ENCODE measurements at places on chromosomes 2 and 18. TPM values are rescaled to one million over a fixed set of nuclear protein-coding genes. Genes with fewer than 3 reads are reported as not detected.
A peak's percentile ranks its signal among the peaks of the same experiment; 100 is the strongest.

DNA sequence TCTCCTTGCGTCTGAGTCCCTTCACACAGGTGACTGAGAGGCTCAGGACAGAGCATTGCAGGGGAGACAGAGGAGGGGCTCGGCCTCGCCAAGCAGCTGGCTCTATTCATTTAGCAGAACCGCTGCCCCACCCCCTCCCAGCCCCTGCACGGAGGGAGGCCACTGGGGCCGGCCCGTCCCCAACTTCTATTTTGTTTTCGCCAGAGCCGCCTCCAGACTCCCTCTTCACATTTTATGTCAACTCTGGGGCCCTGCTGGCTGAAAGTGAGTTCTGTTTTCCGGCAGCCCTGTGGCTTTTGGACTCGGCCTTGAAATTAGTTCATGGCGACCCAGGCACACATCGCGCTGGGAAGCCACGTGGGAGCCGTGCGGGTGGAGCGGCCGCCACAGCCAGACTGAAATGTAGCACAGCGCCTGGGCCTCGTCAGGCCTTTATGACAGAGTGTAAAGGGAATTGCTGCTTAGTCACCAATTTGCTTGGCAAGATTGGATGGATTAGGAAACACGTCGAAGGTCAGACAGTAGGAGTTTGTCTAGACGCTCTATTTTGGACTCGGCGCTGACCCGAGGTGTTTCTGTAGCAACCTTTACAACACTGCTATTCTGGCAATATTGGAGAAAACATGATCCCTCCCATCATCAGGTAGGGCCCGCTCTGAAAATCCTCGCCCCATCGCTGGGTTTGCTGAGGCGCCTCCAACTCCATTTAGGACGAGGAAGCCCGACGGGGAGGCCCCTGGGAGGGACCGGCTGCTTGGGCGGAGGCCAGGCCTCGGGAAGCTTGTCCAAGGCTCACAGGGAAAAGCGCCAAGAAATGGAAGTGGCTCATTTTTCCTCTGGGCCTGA is 90.7 kb upstream of the CTDP1 start:
- peak; percentile 68 for DNase-seq
- H3K27ac ChIP-seq: no peak overlapping the region
- no peaks in the 10 kb centered on the region for H3K27me3 ChIP-seq
- no peak overlapping the region for H3K4me3 ChIP-seq

DNA sequence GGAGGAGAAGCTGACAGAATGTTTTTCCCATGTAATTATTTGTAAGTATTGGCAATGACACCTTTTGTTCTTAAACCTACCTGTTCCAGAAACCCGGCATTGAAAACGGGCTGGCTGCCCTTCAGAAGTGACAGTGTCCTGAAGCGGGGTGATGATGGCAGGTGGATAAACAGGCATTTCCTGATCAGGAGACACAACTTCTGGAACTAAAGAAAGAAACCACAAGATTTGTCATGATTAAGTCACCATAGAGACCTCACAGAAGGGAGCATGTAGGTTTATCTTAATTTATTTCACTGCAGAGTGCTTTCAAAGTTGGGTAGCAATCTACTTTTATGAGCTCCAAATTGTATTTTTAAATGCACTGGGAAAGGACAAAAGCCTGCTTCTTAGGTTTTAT is 43.1 kb downstream of the TTN start:
- no peaks in the 10 kb centered on the region for H3K4me1 ChIP-seq
- no peak overlapping the region for H3K27ac ChIP-seq
- H3K36me3 ChIP-seq: no peaks in the 10 kb centered on the region
- no peak for DNase-seq
- no peak overlapping the region for H3K4me3 ChIP-seq

- no peaks in the 10 kb centered on the region for H3K27me3 ChIP-seq
- no peak for DNase-seq
- H3K4me3 ChIP-seq: no peak overlapping the region
- H3K27ac ChIP-seq: no peak overlapping the region
- no peaks in the 10 kb centered on the region for H3K36me3 ChIP-seq
- no peaks in the 10 kb centered on the region for H3K4me1 ChIP-seq
These were observed 356.6 kb downstream of the SPAG16 start for GRCh38 chr2:213640738-213641425.

- no peak overlapping the region for H3K27ac ChIP-seq
- no peaks in the 10 kb centered on the region for H3K27me3 ChIP-seq
- no peak overlapping the region for H3K4me3 ChIP-seq
- no peaks in the 10 kb centered on the region for H3K36me3 ChIP-seq
- peak; percentile 58 for DNase-seq
- no peaks in the 10 kb centered on the region for H3K4me1 ChIP-seq
These were observed 47.2 kb upstream of the ZNG1B start for GRCh38 chr2:113390124-113390849.

DNA sequence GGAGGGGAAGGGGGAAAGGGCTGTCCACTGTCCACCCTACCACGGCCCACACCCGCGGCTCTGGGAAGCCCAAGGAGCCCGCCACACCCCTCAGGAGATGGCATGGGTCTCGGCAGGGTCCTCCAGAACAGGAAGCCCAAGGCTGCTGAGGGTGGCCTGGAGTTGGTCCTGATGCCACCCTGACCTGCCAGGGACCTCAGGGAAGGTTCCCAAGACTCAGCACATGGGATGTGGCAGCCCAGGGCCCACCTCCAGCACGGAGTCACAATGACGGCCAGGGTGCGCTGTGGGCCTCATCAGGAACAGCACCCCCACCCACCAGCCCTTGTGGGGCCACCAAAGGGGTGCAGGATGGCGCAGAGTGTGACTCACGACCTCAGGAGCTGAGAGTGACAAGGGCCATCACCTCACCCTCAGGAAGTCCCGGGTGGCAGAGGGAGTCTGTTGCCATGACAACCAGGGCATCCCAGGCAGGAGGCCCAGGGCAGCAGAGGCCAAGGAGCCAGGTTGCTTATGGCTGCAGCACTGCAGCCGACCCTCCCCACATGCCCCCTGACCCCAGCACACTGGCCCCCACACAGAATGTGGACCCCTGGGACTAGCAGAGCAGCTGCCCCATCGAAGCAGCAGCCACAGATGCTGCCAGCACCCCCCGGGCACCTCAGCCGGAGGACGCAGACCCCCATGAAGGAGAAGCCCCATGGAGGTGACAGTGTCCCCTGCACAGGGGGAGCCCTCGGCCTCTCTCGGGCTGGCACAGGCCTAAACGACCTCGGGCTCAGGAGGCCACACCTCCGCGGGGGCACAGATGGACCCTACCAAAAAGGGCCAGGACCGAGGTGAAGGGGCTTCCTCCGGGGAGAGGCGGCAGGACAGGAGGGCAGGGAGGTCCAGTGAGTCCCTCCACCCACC is 34.3 kb downstream of the KIF1A start:
- H3K27ac ChIP-seq: no peak overlapping the region
- H3K36me3 ChIP-seq: no peaks in the 10 kb centered on the region

GRCh38 chr18:53426666-53427184 is 797.7 kb downstream of the MBD2 start:
- H3K36me3 ChIP-seq: no peaks in the 10 kb centered on the region
- DNase-seq: no peak
- H3K4me3 ChIP-seq: no peak overlapping the region
- H3K4me1 ChIP-seq: no peaks in the 10 kb centered on the region

DNA sequence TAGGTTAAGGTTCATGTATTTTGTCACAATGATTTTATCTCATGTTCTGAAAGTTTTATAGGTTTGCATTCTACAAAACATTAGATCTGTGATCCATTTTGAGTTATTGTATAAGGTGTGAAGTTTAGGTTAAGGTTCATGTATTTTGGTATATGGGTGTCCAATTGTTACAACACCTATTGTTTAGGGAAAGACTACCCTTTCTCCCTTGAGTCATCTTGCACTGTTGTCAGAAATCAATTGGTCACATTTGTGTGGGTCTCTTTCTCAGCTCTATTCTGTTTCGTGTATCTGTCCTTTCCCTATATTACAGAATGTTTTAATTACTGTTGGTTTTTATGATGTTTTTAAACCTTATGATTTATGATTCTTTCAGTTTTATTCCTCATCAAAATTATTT is 192.3 kb downstream of the MCFD2 start:
- peaks cover 15% of the 10 kb centered on the region for H3K4me1 ChIP-seq
- no peak overlapping the region for H3K4me3 ChIP-seq
- no peak for DNase-seq
- H3K27me3 ChIP-seq: no peaks in the 10 kb centered on the region
- H3K36me3 ChIP-seq: no peaks in the 10 kb centered on the region

- H3K4me3 ChIP-seq: peak overlapping the region; percentile 51
- peaks cover 10% of the 10 kb centered on the region for H3K4me1 ChIP-seq
- no peak for DNase-seq
- H3K27me3 ChIP-seq: no peaks in the 10 kb centered on the region
These were observed 507 bp downstream of the RTKN start for GRCh38 chr2:74441170-74441689.

DNA sequence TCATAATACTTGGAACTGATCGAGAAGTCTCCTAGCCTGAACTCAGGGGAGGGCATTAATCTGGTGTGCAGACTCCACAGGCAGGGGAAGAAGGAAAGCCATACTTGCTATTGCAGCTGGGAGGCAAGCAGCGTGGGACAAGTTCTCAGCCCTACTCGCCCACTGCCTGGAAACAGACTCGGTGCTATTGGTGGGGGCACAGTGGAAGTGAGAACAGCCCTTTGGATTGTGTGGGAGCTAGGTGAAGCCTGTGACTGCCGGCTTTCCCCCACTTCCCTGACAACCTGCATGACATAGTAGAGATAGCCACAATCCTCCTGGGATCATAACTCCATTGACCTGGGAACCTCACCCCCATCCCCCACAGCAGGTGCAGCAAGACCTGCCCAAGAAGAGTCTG is 301.3 kb downstream of the RIT2 start:
- H3K27ac ChIP-seq: no peak overlapping the region
- no peak overlapping the region for H3K4me3 ChIP-seq
- no peaks in the 10 kb centered on the region for H3K4me1 ChIP-seq
- no peak for DNase-seq
- H3K27me3 ChIP-seq: no peaks in the 10 kb centered on the region

The MAPRE3 gene
- 21.2 TPM for total RNA-seq

The CHRND gene
- total RNA-seq: not detected

The FAM110C gene
- total RNA-seq: 14.2 TPM

The HJURP gene
- total RNA-seq: 0.27 TPM

The MYL1 gene
- total RNA-seq: not detected

The GAREM1 gene
- total RNA-seq: 6.4 TPM

The ANKRD29 gene
- 4.6 TPM for total RNA-seq

The ARHGAP15 gene
- 9.8 TPM for total RNA-seq

The INPP4A gene
- total RNA-seq: 24.9 TPM

The COL4A3 gene
- 59.7 TPM for total RNA-seq

All from thyroid gland (tissue), 4 donors.